ENCODE measurements at places on chromosomes 3 and 15.

DNA sequence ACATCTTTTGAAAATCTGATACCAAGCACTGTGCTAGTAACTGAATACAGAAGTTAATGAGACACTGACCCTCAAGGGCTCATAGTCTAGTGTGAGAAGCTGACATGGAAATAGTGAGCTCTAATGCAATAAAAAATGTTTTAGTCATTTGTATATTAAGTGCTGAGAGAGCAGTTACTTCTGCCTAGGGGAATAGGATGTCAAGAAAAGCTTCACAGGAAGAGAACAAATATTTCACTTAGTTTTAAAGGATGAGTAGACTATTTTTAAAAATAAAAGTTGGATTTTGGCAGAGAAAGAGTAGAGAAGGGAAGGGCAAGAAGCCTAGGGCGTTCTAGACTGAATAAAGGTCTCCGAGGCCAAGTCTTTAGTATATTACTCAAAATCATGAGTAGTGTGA, 158.4 kb downstream of the ATG7 start:
- no peak for DNase-seq

- no peak for DNase-seq
These were observed 339.8 kb upstream of the RARB start for GRCh38 chr3:25088284-25088683.

DNA sequence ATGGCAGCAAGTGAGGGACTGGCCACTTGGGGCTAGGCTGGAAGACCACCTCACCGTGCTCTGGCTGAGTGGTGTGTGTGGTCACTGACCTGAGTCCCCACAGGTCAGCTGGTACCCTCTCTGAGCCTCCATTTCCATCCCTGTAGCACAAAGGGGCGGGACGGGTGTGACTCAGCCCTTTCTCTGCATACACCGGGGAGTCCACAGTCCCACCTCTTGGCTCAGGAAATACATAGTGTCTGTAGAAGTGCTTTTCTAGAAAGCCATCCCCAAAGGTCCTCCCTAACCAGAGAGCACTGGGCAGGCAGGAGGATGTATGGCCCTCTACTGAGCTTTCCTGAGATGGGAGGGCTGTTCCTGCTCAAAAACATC, 27.2 kb downstream of the WNT7A start:
- no peak for DNase-seq

GRCh38 chr15:94677202-94677790, 445.9 kb downstream of the MCTP2 start:
- no peak for DNase-seq

DNA sequence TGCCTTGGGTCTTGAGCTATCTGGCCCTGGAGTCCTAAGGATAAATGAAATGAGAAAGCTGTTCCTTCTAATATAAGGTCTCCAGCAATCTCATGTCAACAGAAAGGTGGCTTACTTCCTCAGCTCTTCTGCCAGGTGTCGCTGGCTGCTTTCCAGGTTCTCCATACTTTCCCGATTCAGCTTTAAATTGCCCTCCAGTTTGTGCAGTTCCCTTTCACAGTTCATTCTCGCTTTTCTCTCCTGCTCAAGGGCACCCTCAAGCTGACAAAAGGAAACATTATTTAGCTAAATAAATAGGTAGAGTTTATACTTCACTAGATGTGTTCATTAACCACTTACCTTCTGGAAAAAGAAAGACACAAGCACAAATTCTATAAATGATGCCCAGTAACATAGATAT, 73.0 kb downstream of the MYH15 start:
- DNase-seq = peak; percentile 21

GRCh38 chr3:99962703-99963102, 145.0 kb downstream of the CMSS1 start:
- no peak for DNase-seq

DNA sequence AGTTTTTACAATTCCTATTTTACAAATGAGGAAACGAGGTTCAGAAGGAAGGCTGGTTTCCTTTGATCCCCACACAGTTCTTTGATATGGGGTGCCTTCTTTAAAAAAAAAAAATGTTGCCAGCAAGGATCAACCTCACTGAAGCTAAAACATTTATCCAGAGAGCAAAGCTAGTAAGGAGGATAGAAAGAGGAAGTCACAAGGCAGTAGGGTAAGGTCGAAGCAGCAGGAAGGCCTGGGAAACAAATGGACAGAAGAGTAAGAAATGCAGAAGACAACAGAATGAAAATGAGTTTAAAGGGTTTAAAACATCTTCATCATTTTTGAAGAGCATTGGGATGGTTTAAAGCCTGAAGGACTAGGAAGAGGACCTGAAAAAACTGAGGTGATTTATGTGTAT, 30.6 kb upstream of the CP start:
- no peak for DNase-seq

- peak; percentile 50 for DNase-seq
These were observed 766.8 kb downstream of the TBL1XR1 start for GRCh38 chr3:176430244-176431037.

- no peak for DNase-seq
These were observed 35.8 kb downstream of the CTNNB1 start for GRCh38 chr3:41234823-41235721.

DNA sequence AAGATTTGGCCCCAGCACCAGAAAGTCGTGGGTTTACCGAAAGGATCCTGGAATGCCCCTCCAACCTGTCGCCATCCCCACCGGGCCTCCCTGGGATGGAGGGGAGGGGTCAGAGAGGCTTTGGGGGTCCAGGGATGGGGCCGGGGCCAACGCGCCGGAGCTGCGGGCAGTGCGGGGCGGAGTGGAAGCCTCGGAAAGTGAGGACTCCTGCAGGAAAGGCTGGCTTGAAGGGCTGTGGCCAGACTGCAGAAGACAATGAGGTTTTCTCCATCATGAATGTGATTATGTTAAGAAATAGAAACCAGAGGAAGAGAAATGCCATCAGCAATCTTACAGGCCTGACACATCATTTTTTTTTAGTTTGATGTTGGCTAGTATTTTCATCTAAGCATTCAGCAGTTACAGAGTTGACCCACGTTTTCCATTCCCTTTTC, 738 bp downstream of the YEATS2 start:
- no peak for DNase-seq

GRCh38 chr15:80577552-80578205, 117.4 kb upstream of the ABHD17C start:
- no peak for DNase-seq

GRCh38 chr3:74518610-74519009, 95.8 kb downstream of the CNTN3 start:
- DNase-seq = no peak
